ENCODE measurements at places on chromosomes 1 and 21.

- no peak for DNase-seq
Measured at GRCh38 chr1:94463056-94463764, 45.0 kb downstream of the ABCD3 start.

DNA sequence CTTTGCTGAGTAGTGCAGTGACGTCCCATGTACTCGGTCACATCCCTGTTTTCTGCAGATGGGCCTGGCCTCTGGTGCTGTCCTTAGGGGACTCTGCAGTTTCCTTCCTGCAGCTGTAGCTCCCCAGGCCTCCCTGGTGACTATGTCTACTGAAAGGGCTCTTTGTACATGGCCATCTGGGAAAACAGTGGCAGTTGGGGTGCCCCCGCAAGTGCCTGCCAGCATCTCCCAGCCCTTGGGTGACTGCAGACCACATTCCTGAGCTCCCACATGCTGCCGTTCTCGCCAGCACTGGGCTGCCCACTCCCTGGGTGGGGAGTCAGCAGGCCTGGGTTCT, 37.5 kb upstream of the KCNA10 start:
- no peak for DNase-seq

- no peak for DNase-seq
Measured at GRCh38 chr1:93565496-93566206, 116.0 kb downstream of the BCAR3 start.

GRCh38 chr1:157085421-157085820, 14.2 kb downstream of the ETV3L start:
- DNase-seq = no peak

GRCh38 chr1:26786437-26787380, 1.0 kb upstream of the PIGV start:
- peak; percentile 68 for DNase-seq

GRCh38 chr1:146012703-146013558, 8.6 kb downstream of the HJV start:
- no peak for DNase-seq

DNA sequence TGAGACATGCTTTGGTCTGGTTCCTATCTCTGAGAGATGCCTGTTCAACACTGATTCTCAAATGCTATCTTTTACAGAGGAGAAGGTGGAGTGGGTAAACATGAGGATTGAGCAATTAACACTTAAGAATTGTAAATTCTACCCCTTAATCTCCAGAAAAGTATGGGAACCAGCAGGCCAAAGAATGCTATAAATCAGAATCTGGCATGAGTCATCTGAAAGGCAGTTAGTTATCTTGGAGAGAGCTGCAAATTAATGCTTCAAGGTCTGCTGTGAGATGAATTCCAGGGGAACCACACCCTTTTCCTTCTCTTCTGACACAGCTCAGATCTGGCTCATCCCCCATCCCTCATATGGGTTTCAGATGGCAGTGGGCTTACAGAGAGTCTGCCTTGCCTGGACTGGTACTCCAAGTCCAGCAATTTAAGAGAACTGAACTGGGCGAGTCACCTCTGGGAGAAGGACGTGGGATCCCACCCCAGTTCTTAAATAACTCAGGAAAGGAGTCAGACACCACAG, 5.2 kb downstream of the S100A10 start:
- DNase-seq = no peak

GRCh38 chr1:44808063-44808937, at the start of gene BTBD19:
Gene BTBD19 (plus strand): TSS chr1:44808523. CDS start chr1:44808821, 298 bp downstream.
- DNase-seq = peak; percentile 83

GRCh38 chr1:70459496-70460225, 48.6 kb downstream of the CTH start:
- no peak for DNase-seq

DNA sequence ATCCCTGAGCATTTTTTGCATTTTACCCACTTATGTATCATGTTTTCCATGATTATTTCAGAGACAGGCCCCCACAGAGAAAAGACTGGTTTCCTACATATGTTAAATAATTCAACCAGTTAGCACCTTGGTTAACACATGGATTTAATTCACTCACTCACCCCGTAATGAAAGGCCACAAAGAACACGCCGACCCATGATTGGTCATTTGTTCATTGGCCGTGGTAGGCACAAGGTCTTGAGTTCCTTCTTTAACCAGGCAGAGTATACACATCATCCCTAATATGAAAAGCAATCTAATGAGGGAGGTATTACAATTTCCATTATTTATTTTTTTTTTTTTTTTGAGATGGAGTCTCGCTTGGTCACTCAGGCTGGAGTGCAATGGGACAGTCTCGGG, 50.6 kb downstream of the RPS6KA1 start:
- no peak for DNase-seq

DNA sequence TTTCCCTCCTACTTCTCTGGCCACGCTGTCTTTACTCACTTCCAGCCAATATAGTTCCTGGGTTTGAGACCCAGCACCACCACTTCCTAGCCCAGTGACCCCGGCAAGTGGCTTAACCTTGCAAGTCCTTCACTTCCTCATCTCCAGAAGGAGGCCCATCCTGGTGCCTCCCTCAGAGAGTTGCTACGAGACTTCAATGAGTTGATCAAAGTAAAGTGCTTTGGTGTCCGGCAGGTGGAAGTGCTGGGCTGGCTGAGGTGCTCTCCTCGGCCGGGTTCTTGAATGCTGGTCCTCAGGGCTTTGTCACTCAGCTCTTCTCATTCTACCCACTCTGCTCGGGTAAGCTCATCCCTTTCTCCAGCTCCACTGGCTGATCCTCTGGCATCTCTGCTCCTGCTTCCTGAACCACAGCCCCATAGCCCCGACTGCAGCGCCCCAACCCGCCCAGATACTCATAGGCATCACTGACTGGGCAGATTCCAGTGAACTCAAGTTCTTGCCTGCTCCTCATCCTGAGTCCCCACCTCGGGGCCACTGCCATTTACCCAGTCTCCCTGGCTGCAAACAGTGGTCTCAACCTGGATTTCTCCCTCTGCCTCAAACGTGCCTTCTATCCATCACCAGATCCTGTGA, 75.8 kb upstream of the WNT4 start:
- no peak for DNase-seq

GRCh38 chr1:36506276-36506920, 23.7 kb upstream of the CSF3R start:
- no peak for DNase-seq

DNA sequence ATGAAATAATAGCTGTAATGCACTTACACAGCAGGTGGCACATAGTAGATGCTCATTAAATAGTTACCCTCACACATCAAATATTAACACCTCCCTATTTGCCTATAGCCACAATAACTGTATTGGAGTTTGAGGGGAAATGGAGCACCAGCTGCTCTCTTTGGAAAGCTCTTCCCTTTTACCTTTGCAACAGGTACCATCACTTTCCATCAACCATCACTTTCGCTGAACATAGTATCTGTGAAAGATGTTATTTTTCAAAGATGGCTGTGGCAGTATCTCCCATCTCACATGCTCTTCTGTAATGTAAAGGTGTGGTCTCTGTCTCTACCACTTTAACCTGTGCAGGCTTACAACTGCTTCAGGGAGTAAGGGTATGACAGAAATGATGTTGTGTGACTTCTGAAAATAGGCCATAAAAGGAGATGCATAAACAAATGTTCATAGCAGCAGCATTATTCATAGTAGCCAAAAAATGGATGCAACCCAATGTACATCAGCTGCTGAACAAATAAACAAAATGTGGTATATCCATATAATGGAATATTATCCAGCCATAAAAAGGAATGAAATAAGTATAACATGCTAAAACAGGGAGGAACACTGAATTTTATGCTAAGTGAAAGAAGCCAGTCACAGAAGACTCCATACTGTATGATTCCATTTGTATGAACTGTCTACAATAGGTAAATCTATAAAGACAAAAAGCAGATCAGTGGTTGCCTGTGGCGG, 288.3 kb downstream of the AKT3 start:
- DNase-seq = no peak

DNA sequence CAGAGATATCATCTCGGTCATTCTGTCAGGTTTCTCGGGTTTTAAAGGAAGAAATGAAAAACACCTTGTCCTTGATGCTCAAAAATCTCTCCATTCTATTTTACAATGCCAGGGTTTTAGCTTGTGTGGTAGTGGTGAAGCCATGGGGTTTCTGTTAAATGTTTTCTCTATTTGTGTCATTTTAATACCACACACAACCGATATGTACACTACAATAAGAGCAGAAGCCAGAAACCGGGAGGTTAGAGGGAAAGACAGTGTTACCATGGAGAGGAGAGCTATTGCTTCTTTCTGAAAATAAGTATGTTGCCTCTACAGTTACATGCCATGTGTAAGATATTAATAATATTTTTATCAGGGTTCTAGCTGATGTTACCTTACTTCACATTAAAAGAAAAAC, 2.8 kb downstream of the SLC35D1 start:
- no peak for DNase-seq

GRCh38 chr1:245118806-245119205, 36.0 kb upstream of the KIF26B start:
- DNase-seq = no peak

DNA sequence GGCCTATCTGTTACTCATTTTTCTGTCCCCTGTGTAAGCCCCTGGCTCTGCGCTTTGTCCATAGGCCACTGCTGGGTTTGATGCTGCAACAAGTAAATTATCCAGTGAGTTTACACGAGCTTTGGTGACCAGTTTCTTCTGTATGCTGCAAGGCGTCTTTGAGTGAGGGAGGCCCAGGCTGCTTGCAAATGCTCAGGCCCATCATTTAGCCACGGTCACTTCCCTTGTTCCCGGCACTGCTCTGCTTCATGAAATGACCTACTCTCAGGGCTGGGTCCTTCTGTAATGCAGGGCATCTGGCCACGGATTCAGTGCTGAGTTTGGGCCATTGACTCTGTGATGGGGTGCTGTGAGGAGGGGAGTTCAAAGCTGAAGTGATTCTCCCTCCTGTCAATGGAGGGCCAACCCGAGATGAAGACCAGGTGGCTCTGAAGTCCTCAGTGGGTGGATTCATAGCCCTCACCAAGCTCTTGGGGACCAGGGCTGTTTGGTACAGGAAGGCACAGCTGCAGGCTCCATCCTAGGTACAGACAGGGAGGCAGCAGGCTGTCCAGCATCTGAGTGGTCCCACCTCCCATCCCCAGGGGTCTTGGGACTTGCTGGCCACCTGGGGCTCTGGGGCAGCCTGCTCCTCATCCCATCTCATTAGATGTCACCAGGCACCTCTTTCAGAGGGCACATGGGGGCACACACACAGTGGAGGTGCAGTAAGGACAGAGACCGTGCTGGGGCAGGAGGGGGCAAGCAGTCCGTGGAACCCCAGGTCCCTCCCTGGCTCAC, 21.7 kb downstream of the LHX4 start:
- no peak for DNase-seq

DNA sequence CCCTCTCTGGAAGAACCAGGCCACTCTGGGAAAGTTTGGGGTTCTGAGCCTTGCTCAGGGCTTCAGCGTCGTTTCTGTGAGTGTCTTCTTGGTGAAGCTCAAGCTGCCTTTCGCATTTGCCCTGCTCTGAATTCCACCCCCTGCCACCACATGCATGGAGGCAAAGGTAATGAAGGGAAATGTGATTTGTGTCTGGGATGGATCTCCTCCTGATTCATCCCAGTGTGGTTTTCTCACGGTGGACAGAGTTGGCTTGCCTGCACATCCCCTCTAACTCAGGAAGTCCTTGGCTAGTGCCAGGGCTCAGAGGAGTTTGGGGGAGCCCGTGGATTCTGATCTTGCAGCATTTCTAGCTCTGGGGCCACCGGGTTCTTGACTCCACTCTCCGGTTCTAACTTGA, 173.6 kb upstream of the RAB4A start:
- DNase-seq = no peak

GRCh38 chr1:198604975-198605374, 33.9 kb upstream of the PTPRC start:
- no peak for DNase-seq

- no peak for DNase-seq
Measured at GRCh38 chr1:190475421-190476141, 2.1 kb downstream of the BRINP3 start.

DNA sequence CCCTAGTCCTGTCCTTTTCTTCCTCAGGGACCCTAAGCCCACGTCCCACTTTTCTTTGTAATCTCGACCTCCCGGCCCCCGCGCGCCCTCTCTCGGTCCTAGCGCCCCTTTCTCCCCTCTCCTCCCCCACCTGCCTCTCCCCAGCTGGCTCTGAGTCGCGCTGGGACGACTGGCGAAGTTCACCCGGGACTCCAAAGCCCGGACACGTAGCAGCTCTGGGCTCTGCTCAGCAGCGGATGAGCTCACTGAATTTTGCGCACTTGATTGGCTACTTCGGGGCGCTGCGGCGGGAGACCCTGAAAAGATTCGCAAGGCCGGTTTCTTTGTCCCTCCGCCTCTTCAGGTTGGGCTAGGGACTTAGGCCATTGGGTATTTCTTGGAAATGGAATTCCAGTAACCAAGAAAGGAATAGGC, 16.3 kb upstream of the ACKR1 start:
- no peak for DNase-seq

DNA sequence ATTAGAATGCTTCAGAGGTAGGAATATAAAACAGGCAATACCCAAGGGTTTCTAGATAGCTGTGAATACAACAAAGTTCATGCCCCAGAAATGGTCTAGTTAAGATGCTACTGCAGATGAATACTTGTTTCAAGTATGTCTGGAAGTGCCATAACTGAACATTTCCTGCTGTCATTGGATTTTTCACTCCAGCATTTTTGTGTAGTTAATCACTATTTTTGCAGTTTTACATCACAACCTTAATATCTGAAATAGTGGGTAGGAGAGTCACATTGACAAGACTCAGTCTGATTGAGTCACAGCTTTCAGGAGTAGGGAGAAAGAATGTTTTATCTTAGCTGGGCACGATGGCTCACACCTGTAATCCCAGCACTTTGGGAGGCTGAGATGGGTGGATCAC, 126.4 kb upstream of the C1orf21 start:
- no peak for DNase-seq

DNA sequence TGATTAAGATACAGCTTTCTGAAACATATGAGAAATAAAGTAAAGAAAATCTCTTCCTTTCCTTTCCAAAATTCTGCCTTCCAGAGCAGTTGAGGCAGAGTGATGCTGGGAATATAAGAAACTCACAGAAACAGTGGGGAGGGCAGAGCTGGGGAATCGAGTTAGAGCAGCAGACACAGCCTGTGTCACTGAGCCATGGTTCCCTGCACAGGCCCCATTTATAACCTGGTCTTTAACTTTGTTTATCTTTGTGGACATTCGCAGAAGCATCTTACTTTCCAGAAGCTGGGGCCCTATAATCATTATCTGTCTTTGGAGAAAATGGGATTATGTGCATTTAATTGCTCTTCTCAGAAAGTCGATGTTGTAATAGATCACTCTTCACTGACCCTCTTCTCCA, 349.1 kb downstream of the SETD4 start:
- no peak for DNase-seq

Data from AG09319 (cell line).